ENCODE measurements at places on chromosomes 13 and 19.

GRCh38 chr19:45779231-45780145 is 2.8 kb downstream of the DMPK start:
- no peak for DNase-seq

DNA sequence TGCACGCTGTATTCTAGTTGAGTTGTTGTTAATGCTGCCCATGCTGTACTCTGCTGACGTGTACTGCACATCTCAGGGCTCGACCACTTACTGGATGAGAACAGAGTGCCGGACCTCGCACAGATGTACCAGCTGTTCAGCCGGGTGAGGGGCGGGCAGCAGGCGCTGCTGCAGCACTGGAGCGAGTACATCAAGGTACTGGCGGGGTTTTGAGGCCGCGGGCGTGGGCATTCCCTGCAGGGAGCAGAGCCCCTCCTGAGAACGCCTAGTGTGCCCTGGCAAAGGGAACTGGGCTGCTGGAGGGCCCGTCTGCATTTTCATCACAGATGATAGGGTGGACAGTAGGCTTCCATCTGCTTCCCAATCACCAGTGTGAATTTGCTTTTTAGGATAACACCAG is 29.9 kb downstream of the CUL4A start:
- no peak for DNase-seq

DNA sequence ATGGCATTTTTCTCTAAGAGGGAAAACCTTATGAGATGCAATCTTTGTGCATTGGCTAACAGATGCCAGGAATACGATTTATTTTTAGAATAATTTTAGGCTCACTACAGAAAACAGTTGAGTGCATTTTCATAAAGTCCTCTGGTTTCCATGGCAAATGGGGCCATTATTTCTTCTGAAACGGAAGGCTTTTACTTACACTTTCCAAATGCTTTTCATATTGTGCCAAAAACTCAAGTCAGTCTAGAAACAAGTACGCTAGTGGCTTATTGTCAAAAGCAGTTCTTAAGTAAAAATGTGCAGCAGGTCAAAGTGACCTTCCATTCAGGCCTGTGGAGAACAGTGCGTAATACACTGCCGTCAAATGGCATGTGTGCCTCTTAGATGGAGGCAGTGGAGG is 628.7 kb downstream of the EFNB2 start:
- no peak for DNase-seq

DNA sequence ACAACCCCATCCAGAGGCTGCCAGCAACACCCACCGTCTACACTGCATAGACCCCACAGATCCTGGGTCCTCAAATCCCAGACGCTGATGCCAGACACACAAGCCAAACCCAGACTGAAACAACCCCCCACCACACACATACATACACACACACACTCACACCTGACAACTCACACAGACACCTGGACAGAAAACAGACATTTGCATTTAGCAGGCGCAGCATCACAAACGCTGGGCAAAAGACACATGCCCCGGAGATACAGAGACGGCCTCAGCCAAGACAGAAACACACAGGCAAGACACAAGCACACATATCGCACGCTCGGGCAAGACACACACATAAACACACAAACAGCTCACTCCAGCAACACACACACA is 1.3 kb downstream of the BBC3 start:
- DNase-seq: peak; percentile 53

- no peak for DNase-seq
These were observed 392 bp upstream of the ZNF548 start for GRCh38 chr19:57389194-57389729.

- no peak for DNase-seq
These were observed 24.2 kb upstream of the IGFL1 start for GRCh38 chr19:46205183-46205984.

GRCh38 chr13:61144834-61145593 is 270.6 kb downstream of the PCDH20 start:
- no peak for DNase-seq

DNA sequence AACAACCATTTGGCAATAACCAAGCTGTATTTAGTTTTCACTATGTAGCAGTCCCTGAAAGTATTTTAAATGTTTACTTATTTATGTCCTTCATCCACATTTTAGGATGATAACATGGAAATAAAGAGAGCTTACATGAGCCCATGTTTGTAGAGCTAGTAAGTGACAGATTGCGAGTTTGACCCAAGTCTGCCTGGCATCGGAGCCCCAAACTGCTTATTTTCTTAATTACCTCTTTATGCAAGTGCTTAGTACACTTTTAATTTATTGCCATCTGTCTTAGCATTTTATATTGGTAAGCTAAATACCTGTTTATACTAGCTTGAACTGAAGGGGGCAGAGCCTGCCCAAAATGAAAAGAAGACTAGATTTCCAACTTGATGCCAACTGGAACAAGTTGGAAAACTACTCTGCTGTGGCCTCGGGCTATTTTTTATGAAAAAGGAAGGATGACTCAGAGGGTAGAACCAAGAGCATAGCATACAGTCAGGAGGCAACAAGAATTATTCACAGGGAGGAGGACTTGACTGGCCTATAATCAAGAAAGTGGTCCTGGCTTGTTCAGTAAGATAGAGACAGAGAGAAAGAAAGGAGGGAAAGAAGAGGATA is 150.2 kb downstream of the NDFIP2 start:
- DNase-seq: no peak

DNA sequence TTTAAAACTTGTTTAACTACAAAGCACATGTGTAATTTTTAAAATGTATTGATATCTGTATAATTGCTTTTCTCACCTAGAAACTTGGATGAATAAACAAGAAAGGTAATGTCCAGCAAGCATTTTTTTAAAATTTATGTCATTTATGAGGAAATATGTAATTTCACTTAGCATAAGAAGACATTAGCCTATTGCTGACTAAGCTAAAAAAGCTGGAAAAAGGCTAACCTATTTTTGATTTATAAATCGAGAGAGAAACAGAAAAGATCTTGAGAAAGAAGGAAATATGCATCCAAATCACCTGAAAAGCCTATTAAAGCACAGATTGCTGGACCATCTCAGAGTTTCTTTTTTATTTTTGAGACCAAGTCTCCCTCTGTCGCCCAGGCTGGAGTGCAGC is 1181.3 kb downstream of the SLITRK1 start:
- no peak for DNase-seq

DNA sequence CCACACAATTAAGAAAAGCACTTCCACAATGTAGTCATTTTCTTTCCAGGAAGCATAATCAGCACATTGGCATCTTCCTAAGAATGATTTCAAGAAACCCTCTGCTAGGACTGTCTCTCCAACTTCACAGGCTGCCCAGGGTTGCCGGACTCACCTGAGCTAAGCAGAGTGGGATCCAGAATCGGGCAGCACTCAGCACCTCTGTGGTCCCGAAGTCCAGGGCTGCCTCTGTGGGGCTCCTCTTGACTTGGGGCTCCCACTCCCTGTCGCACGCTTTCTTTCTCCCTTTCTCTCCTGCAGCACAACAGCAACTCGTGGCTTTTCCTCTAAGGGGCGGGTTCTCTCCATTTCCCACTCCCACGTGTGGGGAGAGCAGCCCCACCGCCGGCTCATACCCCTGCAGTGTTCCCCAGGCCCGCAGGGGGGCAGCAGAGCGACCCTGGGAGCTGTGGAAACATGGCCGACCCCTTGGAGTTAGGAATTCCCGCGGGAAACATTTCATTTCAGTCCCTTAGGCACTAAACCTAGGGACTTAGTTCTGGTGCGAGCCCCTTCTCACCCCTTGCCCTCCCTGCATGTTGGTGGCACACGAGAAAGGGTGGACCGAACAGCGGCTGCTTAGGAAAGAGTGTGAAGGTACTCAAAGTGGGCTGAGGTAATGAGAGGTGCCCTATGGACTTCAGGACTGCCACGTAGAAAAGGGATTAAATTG is at the start of gene TMEM272:
TSS of gene TMEM272 (minus strand) at position 316 of the 712 bp plus-strand sequence. CDS start 6,647 bp downstream, outside the sequence.
- DNase-seq: no peak

DNA sequence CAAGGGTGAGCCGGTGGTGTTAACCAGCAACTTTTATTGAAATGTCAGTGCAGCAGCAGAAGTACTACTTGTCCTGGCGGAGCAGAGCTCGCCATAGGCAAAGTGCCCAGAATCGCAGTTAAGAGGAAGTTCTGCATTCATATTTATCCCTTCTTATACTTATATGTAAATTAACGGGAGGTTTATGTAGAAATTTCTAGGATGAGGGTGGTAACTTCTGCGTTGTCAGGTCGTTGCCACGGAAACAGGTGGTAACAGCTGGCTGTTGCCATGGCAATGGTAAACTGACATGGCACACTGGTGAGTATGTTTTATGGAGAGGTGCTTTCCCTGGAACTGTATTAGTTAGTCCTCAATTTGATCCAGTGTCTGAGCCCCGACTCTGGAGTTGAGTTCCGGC is 2494.9 kb upstream of the PCDH20 start:
- DNase-seq: no peak

DNA sequence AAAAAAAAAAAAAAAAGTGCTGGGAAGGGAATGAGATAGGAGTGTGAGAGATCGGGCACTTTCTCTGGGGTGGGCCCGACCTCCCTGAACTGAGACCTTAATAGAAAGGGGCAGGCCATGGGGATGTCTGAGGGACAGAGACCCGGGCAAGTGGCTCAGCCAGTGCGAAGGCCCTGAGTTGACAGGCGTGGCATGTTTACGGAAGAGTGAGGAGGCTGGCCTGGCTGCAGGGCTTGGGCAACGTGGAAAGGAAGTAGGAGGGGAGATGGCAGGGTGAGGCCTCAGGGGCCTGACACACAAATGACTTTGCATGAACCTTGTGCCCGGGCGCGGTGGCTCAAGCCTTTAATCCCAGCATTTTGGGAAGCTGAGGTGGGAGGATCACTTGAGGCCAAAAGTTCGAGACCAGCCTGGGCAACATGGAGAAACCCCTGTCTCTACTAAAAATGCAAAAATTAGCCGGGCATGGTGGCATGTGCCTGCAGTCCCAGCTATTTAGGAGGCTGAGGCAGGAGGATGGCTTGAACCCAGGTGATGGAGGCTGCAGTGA is 13.9 kb downstream of the FCHO1 start:
- DNase-seq: no peak

DNA sequence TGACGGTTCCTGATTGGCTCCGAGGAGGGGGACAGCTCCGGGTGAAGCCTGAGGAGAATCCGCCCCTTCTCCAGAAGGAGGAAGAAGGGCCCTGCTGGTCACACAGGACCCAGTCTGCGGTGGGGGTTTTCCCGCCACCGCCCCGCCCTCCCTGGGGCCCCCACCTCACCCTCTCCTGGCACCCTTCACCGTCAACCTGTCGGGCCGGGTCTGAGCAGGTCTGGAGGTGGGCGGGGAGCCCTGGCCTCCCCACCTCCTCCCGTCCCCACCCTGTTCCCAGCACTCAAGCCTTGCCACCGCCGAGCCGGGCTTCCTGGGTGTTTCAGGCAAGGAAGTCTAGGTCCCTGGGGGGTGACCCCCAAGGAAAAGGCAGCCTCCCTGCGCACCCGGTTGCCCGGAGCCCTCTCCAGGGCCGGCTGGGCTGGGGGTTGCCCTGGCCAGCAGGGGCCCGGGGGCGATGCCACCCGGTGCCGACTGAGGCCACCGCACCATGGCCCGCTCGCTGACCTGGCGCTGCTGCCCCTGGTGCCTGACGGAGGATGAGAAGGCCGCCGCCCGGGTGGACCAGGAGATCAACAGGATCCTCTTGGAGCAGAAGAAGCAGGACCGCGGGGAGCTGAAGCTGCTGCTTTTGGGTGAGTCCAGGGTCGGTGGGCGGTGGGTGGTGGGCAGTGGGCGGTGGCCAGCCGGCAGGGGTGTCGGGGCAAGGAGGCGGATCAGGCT is at the start of gene GNA15:
TSS of gene GNA15 (plus strand) at position 73 of the 723 bp plus-strand sequence. CDS start at position 491, 418 bp downstream.
- no peak for DNase-seq

DNA sequence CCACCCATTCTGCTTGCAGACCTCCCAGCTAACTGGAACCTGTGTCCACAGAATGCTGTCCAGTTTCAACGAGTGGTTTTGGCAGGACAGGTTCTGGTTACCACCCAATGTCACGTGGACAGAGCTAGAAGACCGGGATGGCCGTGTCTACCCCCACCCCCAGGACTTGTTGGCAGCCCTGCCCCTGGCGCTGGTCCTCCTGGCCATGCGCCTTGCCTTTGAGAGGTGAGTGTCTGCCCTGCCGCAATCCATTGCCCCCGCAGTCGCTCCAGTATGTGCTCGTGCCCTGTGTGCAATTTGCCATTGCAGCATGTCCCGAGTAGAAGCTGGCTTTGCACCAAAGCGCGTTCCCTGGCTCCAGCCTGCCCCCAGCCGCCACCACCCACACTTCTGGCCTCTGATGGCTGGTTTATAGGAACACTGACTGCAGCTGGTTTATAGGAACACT is 41.9 kb downstream of the CERS4 start:
- peak; percentile 63 for DNase-seq

DNA sequence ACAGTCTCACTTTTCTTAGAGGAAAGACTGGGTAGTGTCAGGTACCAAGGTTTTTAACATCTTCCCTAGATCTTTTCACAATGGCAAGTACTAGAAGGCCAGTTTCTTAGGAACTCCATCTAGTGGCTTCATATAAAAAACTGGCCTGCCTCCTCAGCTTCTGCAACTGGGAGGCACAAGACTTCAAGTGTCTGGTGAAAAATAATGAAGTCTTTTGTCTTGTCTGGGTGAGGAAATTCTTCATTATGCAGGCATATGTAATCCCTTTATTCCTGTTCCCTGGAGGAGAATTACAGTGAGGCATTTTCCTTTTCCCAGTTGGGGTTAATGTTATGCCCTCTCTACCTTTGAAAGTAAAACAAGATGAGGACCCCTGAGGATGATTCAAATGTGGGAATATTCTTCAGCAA is 300.5 kb downstream of the NALCN start:
- DNase-seq: no peak

GRCh38 chr13:23620613-23621315 is 50.6 kb downstream of the TNFRSF19 start:
- no peak for DNase-seq

DNA sequence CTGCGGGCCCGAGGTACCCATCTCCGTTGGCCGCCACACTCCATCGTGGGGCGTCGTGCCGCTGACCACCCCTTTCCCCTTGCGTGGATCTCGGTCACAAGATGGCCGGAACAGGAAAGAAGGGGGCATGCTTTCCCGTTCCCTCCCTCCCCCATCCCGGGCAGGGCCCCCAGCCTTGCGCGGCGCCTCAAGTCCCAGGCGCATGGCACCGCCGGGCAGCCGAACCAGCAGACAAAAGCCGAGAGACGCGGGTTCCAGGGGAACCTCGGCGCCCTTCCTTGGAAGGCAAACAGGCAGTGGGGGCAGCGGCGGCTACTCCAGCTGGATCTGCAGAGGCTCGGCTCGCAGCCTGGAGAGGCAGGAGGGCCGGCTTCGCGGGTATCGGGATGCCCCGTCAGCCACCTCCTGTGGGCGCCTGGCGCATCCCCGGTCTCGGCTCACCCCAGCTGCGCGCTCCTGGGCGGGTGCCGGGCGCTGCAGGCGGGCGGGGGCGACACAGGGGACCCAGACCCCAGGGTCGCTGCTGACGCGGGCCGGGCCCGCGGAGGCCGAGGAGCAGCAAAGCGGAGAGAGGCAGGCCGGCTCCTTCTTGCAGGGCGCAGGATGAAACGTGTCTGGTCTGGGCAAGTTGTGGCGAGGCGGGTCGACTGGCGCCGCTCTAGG is 439 bp downstream of the DZIP1 start:
- DNase-seq: peak; percentile 66

GRCh38 chr19:55071129-55071502 is 4.6 kb upstream of the EPS8L1 start:
- no peak for DNase-seq
